Omental fat pad (tissue), 4 donors: ENCODE measurements at places on chromosomes 6 and 20.

- no peak for DNase-seq
Measured at GRCh38 chr6:26155061-26155930, 68.1 kb downstream of the HFE start.

GRCh38 chr6:168895102-168895812 is 358.4 kb downstream of the THBS2 start:
- peak; percentile 47 for DNase-seq

DNA sequence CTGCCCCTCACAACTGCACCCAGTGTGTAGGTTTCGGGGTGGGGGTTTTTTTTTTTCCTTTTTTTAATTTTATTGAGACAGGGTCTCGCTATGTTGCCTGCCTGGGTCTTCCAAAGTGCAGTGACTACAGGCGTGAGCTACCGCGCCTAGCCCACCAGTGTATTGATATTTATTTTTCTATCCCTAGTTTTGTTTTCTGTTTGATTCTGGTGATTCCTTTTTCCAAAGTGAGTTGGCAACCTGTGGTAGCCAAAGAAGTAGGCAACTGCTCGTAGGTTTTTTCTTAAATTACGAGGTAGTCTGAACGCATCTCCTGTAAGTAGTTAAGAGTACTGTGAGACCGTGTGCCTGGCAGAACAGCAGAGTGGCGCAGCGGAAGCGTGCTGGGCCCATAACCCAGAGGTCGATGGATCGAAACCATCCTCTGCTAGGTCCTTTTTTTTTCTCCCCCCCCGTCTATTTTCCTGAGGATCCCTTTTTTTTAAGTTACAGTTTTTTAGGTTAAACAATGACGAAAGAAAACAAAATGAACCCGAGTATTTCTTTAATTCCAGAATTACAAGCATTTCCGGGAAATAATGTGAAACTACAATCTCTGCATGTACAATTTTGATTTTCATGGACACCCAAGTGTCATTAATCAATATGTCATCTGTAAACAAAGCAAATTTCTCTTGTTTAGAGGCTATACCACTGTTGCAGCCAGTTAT is 78.7 kb upstream of the BTN3A2 start:
- DNase-seq = peak; percentile 55

DNA sequence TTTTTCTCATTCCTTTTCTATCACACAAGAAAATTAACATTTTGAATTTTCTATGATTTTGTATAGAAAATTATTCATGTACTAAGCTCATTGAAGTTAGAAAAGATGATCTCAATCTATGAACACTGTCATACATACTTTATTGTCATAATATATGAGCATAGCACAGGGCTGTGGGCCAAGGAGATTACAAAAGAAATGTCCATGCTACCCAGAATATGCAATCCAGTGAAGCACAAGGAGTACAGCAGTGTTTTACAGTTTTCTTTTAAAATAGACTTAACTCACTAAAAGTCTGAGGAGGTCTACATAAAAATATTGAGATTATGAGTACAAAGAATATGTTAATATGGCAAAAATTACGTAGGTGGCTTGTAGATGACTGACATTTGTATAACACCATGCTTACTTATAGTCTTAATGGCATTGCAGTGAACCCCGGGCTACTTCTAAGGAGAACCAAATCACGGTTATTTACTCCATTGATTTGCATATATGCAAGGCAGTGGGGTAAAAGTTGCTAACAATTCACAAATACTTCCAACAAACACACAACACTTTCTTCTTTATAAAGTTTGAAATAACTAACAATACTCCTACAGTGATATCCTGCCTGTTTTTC is 257.1 kb downstream of the BCKDHB start:
- DNase-seq = no peak

- DNase-seq = no peak
Measured at GRCh38 chr6:5670811-5671561, 335.7 kb downstream of the NRN1 start.

DNA sequence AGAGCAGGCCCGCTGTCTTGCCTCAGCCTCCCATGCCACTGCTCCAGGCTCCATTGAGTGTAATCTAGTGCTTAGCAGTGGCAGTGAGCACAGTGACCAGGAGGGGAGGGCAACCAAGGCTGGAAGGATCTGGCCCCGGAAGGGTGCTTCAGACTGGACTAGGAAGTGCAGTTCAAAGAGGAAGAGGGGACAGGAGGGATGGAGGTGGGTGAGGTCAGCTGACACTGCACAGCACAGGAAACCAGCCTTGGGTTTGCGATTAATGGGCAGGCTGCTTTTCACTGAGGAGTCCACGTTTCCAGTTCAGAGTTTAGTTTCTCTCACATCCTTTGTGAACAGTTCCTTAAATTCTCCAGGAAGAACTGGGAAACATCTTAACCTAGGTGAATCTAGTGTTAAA is 46.9 kb downstream of the CDS2 start:
- no peak for DNase-seq

DNA sequence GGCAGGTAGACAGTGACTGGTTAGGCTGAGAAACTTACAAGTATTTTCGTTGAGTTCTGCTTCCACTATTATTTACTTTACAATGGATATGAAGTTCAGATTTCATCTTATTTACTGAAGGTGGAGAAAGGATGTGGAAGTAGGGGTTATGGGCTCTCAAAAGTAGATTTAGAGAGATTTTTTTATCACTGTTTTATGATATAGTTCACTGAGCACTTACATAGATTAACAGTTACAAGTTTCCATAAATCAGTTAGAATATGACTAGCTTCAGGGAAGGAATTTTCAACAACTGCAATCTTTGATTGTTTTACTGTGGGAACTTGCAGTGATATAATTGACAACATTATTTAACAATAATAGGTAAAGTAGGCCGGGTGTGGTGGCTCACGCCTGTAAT is 7.2 kb upstream of the TRMT11 start:
- no peak for DNase-seq

DNA sequence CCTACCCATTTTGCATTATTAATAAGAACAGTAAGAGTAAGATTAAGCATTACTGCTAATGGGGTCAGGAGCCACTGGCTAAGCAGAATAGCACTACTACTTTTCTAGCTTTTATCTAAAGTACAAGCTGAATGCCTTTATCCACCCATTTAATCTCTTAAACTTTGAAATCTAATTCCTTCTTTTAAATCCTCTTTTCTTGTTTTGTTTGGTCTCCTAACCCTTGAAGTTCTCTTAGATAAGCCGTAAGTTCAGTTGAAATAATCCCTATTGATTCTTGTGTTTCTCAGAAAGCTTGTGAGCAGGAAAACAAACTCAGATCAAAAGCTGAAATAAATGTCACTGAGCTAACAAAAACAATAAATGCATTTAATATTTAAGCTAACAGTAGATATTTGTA is 380.2 kb downstream of the TBC1D32 start:
- no peak for DNase-seq

GRCh38 chr6:19463925-19464324 is 373.2 kb upstream of the ID4 start:
- DNase-seq = no peak

- no peak for DNase-seq
Measured at GRCh38 chr20:42779216-42779615, 410.5 kb downstream of the PTPRT start.

DNA sequence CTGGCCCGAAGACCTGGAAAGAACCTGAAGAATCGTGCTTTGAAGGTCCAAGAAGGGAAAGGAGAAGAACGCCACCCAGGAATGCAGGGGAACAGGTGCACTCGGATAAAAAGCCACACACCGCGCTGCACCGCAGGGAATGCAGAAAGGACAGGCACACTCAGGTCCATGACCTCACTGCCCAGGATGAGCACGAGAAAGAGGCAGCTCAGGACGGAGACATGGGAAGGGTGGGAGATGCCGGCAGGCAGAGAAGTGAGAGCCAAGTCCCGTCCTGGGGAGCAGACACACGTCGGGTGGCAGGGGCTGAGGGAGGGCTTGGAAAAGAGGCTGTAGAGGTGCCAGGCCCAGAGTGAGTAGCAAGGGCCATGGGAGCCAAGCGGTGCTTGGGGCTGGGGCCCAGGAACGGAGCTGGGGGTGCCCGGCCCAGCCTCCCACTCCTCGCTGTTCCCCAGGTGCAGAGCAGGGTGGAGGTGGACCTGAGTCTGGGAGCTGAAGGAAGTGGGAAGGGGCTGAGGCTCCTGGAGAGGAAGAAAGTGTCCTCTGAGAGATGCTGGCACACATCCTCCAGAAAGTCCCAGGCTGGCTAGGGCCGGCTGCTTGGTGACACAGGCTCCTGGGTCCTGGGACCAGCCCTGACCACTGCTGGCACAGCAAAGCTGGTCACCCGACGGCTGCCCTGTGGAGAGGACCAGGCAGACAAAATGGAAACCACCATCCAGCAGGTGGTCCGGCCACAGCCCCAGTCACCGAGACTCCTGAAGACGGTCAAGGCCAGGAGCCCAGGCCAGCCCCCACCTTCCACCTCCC is 91.3 kb downstream of the PSMB1 start:
- DNase-seq = no peak

- DNase-seq = no peak
Measured at GRCh38 chr6:53916804-53917463, 122.1 kb downstream of the LRRC1 start.

DNA sequence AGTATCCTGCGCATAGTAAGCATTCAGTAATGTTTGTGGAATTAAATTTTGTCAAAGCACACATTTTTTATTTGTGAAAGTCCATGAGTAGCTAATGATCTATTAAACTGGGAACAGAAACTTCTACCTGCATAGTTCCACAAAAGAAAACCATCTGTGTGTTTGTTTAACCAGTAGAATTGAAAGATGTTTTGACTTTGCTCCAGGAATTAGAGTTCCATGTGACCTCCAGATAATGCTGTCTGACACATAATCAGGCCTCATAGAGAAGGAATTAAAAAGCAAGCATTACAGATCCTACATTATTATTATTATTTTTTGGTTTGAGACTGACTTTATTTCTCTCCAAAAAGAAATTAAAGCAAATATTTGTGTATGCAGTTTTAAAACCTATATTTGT is 126.5 kb downstream of the PACRG start:
- DNase-seq = no peak

DNA sequence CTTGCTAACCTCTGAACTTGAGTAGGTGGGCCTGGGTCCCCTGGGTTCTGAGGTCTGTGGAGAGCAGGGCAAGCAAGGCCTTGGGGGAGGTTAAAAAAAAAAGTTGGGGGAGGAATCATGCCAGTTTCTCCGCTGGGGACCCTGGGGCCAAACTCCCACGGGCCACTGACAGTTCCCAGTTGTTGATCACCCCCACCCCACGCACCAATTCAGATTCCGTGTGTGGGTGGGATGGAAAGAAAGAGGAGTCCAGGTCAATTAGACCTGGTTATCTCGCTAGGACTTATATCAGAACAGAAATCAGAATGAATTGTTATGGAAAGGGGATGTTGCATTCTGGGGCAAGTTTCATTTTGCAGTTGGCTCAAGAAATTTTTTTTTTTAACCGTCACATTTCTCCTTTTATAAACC is 46.7 kb upstream of the SUPT3H start:
- DNase-seq = no peak

GRCh38 chr6:89729818-89730217 is 89.8 kb downstream of the MDN1 start:
- no peak for DNase-seq

DNA sequence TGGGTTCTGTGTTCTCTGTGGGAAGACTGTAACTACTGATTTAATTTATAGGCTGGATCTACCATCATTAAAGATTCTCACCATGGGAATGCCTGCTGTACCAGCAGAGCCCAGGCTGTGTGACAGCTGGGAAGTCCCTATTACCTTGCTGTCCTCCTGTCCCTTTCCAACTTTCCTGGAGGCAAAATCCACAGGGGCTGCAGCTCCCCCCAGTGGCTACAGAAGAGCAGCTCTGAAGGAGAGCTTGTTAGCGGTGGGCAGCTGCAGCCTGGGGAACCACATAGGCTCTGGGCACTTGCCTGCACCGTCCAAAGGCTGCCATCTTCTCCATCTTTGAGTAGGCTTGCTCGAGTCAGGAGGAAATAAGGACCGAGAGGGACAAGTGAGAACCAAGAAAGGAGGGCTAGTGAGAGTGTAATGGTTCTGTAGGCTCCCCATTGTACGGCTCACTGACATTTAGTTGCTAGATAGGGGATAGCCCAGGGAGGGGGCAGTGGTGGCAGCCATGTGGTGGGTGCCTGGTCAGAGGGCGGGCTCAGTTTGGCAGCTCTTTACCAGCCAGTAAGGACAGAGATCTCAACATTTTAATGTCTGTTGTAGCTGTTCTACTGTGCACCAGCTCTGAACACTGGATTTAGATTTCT is 155.1 kb upstream of the MLIP start:
- DNase-seq = no peak

GRCh38 chr6:101011186-101011585 is 130.1 kb upstream of the ASCC3 start:
- no peak for DNase-seq

DNA sequence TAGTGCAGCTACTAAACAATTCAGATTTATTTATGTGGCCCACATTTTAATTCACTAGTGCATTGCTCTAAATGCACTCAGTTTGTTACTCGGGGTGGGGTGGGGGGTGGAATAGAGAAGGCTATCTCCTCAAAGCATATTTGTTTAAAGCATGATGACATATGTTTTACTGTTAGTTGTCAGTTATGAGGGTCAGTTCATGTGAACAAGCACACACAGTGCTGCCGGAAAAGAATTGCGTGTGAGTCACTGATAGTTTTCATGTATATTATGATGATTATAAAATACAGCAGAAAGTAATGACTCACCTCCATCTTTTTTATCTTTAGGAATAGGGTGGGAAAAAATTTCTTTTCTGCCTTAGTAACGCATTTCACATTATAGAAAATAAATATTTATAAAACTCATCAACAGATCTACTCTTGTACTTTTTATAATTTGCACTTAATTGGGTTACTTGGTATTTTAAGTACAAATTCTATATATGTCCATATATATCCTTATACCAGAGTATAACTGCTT is 42.2 kb upstream of the STXBP5 start:
- no peak for DNase-seq

GRCh38 chr20:54517241-54517975 is 42.0 kb downstream of the DOK5 start:
- no peak for DNase-seq

- DNase-seq = no peak
Measured at GRCh38 chr6:26576929-26577719, 19.6 kb upstream of the ABT1 start.

- DNase-seq = no peak
Measured at GRCh38 chr6:15506066-15506465, 156.8 kb downstream of the DTNBP1 start.

- no peak for DNase-seq
Measured at GRCh38 chr6:7542874-7543624, 1.6 kb downstream of the DSP start.

- DNase-seq = no peak
Measured at GRCh38 chr6:110509617-110510241, 33.3 kb upstream of the SLC22A16 start.

- no peak for DNase-seq
Measured at GRCh38 chr6:157604816-157605215, 218.2 kb upstream of the SNX9 start.
